ENCODE measurements at places on chromosomes 13 and 19. TPM values are rescaled to one million over a fixed set of nuclear protein-coding genes. Genes with fewer than 3 reads are reported as not detected.

The ZNF69 gene
- total RNA-seq = 11.9 TPM

The NLRP9 gene
- not detected for total RNA-seq

The P2RY11 gene
- 13.5 TPM for total RNA-seq

The LILRB2 gene
- total RNA-seq = not detected

The LILRA6 gene
- total RNA-seq = not detected

The ZNF552 gene
- 5.5 TPM for total RNA-seq

The OR4F17 gene
- total RNA-seq = not detected

The ANKRD24 gene
- total RNA-seq = 0.47 TPM

The AKAP8L gene
- 103 TPM for total RNA-seq

GRCh38 chr13:105816994-105817393 lies 718.5 kb downstream of the EFNB2 start:
- no peak for DNase-seq

DNA sequence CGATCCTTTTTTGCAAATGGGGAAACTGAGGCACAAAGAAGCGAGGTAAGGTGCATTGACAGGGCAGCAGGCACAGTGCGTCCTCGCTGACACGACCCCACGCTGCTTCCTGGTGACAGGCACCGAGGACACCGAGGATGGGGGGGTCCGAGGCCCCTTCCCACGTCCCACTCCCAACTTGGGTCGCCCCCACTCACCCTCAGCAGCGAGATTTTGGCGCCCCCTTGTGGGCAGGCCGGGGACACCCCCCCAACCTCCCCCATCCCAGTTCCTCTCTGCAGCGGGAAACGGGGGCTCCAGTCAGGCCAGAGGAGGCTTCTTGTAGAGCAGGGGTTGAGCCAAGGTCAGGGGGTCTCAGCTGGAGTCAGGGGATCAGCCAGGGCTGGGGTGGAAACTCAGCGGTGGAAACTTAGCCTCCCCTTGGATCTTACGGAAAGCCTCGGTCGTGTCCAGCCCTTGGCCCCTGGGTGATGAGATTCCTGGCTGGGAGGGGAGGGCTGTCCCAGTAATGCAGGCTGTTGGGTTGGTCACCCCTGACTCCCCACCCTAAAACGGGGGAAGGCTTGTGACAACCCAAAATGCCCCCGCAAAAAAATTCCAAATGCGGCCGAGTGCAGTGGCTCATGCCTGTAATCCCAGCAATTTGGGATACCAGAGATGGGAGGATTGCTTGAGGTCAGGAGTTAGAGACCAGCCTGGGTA lies 8.2 kb downstream of the SMIM24 start:
- no peak for DNase-seq

DNA sequence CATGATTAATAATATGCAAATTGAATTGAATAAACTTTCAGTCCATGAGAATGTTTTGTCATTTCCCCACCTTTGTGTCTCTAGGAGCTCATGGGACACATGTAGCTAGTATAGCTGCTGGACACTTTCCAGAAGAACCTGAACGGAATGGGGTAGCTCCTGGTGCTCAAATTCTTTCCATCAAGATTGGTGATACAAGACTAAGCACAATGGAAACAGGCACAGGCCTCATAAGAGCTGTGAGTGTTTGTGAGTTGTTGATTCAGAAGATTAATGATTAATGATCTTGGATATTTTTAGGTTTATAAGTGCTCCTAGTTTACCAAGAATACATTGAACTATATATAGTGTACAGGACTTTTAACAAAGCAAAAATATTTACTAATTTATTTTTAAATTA lies 30.1 kb downstream of the TPP2 start:
- no peak for DNase-seq

- DNase-seq = no peak
These were observed 99.6 kb upstream of the SGCG start for GRCh38 chr13:23081220-23081619.

GRCh38 chr13:21672287-21672680 lies 1.4 kb downstream of the FGF9 start:
- DNase-seq = no peak

- DNase-seq = no peak
These were observed 5.3 kb downstream of the SLC27A1 start for GRCh38 chr19:17475541-17476115.

GRCh38 chr19:2171349-2172145 lies 7.8 kb downstream of the DOT1L start:
- no peak for DNase-seq

DNA sequence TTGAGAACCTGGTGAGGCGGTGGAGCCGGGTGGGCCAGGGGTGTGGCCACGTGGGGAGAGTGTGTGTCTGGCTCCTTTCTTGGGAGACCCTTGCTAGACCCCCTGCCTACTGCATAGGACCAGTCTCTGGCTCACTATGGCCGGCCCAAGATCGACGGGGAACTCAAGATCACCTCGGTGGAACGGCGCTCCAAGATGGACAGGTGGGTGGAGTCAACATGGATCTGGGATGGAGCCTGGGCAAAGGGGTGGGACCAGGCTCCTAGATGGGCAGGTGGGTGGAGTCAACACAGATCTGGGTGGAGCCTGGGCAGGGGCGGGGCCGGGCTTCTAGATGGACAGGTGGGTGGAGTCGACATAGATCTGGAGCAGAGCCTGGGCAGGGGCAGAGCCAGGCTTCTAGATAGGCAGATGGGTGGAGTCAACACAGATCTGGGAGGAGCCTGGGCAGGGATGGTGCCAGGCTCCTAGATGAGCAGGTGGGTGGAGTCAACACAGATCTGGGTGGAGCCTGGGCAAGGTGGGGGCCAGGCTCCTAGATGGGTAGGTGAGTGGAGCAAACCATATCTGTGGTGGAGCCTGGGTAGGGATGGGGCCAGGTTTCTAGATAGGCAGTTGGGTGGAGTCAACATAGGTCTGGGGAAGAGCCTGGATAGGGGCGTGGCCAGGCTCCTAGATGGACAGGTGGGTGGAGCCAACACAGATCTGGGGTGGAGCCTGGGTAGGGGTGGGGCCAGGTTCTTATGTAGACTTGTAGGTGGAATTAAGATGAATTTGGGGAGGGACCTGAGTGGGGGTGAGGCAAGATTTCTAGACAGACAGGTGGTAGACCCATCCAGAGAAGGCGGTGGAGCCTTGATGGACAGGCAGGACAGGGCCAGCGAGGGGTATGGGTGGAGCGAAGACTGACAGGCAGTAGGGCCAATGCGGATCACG lies 56.5 kb downstream of the VAV1 start:
- peak; percentile 69 for DNase-seq

DNA sequence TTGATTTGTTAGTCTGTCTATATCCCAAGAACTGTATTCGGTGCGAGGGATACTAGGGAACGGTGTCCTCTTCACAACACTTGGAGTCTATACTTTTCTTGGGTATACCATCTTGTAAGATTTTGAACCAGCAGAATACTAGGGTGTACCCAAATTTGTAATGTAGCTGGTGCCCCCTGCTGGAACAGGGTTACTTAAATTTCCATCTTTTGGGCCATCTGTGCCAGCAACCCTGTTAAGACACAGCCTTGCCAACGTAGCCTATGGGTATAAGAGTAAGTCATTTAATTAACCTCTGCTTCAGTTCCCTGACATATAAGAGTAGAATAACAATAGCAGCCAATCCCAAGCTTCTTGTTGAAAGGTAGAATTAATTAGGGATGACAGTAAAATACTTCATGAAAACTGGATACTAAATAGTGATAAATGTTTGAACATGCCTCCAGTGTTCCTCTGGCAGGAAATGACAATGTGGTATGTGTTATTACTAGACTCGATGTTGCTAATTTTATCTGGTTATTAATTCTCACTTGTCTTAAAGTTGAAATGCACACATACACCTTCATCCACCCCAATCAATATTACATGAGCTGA lies 607.6 kb downstream of the FGF9 start:
- DNase-seq = no peak

GRCh38 chr19:14021474-14021873 lies 6.5 kb upstream of the RLN3 start:
- DNase-seq = no peak

- no peak for DNase-seq
These were observed 324.4 kb downstream of the LMO7 start for GRCh38 chr13:75960538-75960994.

DNA sequence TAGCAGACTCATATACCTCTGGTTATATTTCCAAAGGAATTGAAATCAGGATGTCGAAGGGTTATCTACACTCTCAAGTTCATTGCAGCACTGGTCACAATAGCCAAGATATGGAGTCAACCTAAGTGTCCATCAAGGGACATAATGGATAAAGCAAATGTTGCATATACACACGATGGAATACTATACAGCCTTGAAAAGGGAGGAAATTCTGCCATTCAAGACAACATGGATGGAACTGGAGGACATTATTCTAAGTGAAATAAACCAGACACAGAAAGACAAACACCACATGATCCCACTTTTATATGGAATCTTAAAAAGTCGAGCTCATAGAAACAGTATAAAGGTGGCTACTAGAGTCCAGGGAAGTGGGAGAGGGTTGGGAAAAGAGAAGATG lies 13.6 kb upstream of the ERCC1 start:
- no peak for DNase-seq

- no peak for DNase-seq
These were observed 45.2 kb upstream of the SLC7A1 start for GRCh38 chr13:29640665-29641064.

- no peak for DNase-seq
These were observed 869.4 kb downstream of the PCDH17 start for GRCh38 chr13:58500938-58501337.

- no peak for DNase-seq
These were observed at the start of gene DENND1C for GRCh38 chr19:6481541-6482342. TSS of gene DENND1C (minus strand) at chr19:6481787. CDS start at chr19:6481695, 92 bp downstream.

DNA sequence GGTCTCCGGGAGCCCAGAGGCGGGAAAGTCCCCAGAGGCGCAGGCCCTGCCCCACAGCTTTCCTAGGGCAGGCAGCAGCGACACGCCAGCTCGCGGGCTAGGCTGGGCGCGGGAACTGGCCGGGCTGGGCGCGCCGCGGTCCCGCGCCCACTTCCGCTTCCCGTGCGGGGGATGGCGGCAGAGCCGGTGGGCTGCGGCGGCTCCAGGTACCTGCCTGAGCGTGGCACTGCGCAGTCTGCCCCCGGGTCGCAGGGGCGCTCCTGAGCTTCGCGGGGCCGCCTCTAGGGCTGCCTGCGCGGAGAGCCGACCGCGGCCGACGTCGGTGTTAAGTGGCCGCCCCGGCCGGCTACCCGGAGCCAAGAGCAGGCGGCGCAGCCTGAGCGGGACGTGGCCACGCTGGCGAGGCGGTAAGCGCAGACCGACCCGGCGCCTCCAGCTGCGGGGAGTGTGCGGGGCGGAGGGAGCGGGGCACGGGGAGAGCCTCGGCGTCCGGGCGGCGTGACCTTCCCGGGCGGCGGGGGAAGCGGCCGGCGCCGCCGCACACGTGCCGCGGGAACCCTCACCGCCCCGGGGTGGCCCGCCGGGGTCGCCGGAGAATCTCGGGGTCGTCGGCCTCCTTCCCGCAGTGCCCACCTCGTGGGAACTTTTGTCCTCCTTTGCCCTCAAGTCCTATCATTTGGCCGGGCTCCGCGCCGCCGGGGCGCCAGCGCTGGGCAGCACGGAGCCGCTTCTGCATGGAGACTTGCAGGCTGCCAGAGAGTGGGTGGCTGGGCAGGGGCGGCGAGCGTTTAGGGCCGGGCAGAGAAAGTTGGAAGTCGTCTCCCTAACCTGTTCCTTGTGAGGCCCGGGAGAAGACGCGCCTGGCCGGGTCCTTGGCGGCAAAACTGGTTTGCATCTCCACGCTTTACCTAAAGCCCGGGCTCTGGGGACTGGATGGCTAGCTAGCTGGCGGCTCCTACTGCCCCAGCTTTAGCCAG lies 31.4 kb upstream of the MPHOSPH8 start:
- no peak for DNase-seq

DNA sequence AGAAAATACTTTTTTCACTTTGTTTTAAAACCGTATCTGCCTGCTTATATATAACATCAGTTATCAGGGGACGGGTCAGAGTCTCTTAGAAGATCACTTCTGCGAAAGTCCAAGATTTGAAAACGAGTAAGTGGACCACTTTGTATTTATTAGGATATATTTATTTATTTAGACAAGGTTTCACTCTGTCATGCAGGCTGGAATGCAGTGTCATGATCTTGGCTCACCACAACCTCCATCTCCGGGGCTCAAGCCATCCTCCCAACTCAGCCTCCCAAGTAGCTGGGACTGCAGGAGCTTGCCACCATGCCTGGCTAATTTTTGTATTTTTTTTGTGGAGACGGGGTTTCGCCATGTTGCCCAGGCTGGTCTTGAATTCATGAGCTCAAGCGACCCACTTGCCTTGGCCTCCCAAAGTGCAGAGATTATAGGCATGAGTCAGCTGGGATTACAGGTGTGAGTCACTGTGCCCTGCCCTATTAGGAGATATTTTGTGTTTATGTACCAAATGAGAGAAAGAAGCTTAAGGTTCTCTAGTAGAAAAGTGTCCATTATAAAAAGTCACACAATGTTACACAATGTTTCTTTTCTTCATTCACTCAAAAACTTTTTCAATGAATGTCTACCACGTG lies 39.5 kb downstream of the RASL11A start:
- DNase-seq = no peak

DNA sequence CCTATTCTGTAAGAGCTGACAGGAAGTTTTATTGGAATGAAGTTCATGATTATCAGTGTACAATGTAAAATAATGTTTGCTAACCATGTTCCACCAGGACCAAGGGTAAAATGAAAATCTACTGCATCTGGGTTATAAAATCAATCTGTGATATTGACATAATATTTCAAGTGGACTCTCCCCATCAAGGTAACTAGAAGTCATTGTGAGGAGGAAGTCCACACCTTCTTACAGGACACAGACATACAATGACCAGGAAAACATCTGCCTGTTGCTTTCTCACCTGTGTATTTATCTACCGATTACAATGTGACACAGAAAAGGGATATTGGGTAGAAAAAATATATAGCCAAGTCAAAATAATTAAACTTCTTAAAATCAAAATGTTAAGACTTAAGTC lies 140.7 kb upstream of the RFC3 start:
- DNase-seq = no peak

DNA sequence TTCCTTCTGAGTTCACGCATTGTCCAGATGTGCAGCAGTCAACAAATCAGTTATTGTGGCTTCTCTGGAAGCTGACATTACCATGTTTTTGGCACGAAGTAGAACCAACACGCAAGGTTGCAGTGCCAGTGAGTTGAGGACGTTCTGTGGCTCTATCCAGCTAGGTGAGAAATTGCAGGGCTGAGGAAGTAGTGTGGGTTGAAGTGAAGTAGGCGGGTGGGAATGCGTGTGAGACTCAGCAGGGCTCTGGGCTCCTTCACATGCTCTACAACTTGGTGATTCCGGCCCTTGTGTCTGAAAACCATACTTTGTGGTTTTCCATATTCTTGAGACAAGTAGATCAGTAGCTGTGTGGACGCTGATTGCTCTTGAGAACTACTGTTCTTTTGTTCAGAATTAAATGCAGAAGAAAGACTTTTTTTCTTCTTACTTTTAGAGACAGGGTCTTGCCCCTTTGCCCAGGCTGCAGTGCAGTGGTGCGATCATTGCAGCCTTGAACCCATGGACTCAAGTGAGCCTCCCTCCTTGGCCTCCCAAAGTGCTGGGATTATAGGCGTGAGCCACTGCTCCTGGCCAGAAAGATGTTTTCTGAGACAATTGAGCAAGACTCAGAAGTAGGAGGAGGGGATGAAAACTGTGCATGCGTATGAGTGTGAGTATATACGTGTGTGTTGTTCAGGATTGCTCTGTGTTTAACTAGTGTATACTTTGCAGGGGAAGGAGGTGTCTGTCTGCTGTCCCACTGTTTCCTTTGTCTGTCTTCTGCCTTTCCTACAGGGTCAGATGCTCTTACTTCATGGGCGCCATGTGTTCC lies 46.2 kb downstream of the GATAD2A start:
- peak; percentile 25 for DNase-seq
